ENCODE measurements at places on chromosomes 11 and 22. TPM values are rescaled to one million over a fixed set of nuclear protein-coding genes. Genes with fewer than 3 reads are reported as not detected.
A peak's percentile ranks its signal among the peaks of the same experiment; 100 is the strongest.

MISFA gene
- not detected for total RNA-seq

DNA sequence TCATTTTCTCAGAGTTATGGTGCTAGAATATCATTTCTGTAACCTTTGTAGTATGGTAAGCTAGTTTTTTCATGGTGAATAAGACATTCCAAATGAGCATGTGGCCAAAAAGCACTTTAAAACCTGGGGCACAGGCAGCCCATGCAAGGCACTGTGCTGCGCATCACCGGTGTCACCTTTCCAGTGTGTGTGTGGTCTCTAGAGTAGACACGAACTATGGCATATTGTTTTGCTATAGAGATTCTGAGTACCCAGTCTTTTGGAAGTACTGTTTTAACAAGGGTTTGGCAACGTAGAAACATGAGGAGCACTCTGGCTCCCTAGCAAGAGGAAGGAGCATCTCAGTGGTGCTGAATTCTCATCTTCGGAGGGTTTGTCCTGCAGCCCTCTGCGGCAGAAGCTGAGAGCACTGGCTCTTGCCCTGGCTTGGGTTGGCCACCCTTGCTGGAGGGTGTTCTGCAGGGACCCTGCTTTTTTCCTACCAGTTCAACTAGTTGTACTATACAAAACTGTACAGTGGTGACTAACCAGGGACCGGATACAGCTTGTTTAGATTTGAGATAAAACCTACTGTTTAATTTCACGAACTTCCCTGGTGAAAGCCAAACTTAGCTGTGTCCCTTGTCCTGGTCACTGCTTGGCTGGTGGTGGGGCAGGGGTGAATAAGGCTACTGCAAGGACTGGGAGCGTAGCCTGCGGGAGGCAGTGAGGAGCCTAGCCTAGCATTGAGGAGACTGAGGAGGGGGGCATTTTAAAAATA is 135.7 kb downstream of the ATXN10 start:
- DNase-seq = no peak

DNA sequence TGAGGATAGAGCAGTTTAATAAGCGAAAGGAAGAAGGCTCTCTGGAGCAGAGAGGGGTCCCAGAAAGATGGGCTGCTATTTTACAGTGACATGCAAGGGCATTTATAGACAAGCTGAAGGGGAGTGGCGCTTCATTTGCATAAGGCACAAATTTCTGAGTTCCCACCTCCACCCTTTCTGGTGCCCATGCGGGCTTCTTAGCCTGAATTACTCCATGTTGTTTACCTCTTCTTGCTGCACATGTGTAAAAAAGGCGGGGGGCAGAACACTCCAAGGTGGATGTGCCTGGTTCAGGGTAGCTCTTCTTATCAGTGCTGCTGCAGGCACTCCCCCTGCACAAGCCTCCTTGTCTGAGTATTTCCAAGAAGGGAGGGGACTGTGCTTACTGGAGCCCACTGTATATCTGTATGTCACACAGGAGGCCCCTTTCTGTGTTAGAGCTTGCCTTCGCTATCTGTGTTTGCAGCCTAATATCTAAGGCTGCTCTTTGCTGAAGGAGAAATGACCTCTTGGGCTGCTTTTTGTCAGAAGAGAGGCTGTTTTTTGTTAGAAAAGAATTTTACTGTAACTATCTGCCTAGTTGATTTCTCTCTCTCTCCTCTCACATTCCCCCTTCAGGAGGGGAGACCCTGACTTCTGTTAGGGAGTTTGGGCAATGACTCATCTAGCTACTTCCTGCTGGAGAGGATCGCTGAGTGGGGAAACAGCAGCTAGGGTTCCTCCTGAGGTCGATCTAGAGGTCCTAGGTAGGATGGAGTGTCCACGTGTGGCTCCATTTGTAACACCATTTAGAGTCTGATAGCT is 1057.0 kb upstream of the CNTN5 start:
- DNase-seq = no peak

- no peak for DNase-seq
Observed at GRCh38 chr11:74311352-74311926, at the start of gene P4HA3. Gene P4HA3, minus strand, starts transcription at chr11:74311640. Its CDS starts 29 bp downstream, at chr11:74311611.

SNX32 gene
- not detected for total RNA-seq

FAM227A gene
- total RNA-seq = 0.57 TPM

DNA sequence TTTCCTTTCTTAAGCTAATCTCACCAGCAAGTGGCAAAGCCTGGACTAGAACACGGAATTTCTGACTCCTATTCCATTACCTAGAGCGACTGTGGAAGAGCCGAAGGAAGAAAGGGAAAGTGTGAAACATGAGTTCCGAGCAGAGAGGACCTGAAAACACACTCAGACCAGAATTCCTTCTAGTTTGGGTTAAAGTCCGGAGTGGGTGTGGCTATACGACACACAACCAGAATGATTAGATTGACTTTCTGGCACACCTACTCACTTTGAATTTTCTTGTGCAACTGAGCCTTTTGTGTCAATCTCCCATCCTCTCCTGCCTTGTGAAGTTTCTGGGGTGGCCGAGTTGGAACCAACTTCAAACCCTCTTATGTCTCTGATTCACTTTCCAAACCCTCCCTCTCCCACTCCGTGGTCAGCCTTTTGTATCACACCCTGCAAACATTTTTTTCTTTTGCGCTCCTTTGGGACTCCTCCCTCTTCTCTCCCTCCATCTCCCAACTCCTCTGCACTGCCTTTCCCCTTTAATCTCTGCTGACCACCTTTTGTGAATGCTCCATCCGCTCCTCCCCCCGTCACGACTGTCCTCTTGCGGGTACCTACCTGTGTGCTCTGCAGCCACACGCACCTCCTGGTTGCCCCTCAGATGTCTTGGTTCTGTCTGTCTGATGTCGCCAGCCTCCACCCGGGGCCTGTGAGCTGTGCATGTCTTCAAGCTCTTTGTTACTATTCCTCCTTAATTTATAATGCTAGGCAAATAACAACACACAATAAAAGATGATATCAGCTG is 86.3 kb upstream of the BLID start:
- DNase-seq = no peak

DNA sequence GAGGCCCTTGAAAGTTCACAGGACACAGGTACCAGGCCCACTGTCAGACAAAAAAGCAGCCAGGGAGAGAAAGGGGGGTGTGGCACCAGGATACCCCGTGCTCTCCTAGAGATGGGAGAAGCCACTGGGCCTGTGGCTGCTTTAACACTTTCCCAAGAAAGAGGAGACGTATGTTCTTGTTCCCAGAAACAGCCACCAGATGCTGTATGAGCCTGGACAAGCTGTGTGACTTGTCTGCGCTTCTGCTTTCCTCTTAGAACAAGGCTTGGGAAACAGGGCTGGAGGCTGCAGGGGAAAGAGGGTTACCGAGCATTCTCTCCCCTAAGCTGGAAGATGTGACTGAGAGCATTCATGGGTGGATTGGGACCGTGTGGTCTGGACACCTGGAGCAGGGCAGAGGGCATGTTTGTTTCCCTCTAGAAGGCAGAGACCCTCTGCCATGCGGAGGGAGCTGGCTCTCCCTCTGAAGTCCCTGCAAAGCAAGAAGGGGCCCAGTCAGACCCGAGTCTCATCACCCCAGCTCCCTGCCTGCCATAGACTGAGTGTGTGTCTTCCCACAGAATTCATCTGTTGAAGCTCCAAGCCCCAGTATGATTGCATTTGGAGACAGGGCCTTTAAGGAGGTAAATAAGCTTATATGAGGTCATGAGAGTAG is 74.1 kb downstream of the TRIM29 start:
- DNase-seq = no peak

- DNase-seq = no peak
Observed at GRCh38 chr11:108790501-108791299, 125.8 kb downstream of the DDX10 start.

DNA sequence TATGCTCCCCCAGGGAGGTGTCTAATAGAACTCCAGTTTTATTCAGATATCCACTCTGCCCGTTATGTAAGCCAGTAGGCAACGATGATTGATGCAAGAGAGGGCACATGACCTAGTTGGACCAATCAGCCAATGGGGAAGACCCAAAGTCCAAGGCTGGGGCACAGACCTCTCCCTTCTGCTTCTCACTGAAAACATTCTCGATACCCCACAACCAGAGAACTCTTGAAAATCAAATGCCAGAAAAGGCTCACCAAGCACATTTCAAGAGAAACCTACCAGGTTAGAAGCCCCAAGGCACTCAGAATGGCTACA is 7.4 kb downstream of the HIRA start:
- no peak for DNase-seq

SPDYC gene
- total RNA-seq = not detected

DNA sequence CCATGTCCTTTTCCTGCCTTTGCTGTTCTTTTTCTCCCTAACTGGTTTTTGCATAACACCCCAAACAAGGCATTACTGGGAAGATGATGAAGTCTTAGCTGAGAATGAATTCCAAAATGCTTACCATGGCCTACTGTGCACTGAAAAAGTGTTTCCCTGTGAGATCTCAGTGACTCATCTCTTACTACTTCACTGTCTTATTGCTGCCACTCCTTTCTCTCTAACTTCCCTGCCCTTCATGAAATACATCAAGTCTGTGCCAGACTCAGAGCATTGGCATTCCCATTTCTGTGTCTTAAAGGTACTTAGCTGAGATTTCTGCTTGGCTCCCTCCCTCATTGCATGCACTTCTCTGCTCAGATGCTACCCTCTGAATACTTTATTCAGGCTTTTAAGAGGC is 49.1 kb upstream of the MUC15 start:
- no peak for DNase-seq

DNA sequence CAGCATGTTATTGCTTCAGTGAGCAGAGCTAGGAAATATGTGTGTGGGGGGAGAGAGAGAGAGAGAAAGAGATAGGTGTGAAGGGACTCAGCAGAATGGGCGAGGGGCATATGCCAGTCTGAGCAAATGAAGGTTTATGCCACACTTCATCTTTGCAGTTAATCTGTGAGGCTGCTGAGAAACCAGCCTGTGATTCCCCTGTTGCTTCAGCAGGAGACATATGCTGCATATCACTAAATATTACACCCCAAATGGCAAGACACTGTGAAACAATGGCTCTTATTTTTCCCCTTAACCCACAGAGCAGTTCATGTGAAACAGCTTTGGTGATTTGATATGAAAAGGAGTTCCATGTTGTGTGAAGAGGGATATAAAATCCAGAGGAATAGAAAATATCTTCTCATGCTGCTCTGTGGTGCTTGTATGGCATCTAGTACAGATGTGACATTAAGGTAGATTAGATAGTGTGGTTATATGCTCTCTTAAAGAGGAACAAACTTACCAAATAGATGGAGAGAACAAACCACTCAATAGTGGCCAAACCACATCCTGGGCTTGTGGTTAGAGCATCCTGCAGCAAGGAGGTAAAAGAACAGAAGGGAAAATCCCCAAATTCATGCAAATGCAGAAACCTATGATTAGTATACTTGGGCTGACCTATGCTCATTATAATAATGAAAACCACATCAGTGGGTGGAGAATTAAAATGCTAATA is 864.2 kb downstream of the FAM181B start:
- DNase-seq = peak; percentile 96

PYGM gene
- 2.4 TPM for total RNA-seq

DNA sequence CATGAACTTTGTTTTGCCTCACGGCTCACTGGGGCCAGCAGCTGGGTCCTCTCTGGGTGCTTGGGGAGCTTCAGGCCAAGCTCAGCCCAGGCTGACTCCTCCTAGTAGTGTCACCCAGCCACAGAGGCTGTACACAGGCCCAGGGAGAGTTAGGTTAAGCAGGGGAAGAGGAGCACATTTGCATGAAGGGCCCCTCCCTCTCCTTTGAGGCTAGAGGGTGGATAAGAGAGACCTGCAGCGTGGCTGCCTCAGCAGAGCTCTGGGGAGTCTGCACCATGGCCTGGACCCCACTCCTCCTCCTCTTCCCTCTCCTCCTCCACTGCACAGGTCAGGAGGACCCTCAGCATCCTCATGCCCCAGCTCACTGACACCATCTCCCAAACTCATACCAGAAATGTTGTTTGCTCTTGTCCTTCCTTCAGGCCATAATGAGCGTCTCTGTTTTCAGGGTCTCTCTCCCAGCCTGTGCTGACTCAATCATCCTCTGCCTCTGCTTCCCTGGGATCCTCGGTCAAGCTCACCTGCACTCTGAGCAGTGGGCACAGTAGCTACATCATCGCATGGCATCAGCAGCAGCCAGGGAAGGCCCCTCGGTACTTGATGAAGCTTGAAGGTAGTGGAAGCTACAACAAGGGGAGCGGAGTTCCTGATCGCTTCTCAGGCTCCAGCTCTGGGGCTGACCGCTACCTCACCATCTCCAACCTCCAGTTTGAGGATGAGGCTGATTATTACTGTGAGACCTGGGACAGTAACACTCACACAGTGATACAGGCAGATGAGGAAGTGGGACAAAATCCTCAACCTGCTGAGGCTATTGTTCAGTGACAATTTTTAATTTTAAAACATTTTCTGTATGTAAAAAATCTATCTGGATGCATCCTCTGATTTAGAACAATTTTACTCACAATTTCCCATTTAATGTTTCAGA is 82.4 kb upstream of the VPREB1 start:
- peak; percentile 95 for DNase-seq

- no peak for DNase-seq
Observed at GRCh38 chr11:44657836-44658505, 68.8 kb upstream of the TSPAN18 start.

CNGA4 gene
- 0.97 TPM for total RNA-seq

DNA sequence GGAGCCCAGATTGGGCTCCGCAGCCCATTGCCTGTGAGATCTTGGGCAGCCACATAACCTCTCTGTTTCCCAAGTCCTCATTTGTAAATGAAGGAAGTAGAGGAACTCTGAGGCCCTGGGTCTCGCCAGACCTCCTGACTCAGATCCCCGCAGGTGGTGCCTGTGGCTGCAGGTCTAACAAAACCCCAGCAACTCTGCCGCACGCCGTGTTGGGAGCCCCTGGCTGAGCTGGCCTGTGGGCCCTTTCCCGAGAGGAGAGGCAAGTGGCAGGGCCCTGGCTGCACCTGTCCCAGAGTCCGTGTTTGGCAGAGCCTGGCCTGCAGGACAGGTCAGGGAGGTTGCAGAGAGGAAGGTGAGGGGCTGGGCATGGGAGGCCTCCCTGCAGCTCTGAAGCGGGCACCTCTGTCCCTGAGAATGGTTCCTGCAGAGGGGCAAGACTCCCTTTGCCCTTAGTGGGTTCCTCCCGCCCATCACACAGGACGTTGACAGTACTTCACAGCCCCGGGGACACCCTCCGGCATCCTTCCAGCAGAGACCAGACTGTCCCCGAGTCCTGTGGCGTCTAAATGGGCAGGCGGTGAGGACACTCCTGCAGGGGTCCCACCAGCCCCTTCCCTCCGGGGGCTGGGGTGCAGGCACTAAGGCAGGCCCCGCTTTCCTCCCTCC is 67.7 kb downstream of the ARHGAP8 start:
- no peak for DNase-seq

DNA sequence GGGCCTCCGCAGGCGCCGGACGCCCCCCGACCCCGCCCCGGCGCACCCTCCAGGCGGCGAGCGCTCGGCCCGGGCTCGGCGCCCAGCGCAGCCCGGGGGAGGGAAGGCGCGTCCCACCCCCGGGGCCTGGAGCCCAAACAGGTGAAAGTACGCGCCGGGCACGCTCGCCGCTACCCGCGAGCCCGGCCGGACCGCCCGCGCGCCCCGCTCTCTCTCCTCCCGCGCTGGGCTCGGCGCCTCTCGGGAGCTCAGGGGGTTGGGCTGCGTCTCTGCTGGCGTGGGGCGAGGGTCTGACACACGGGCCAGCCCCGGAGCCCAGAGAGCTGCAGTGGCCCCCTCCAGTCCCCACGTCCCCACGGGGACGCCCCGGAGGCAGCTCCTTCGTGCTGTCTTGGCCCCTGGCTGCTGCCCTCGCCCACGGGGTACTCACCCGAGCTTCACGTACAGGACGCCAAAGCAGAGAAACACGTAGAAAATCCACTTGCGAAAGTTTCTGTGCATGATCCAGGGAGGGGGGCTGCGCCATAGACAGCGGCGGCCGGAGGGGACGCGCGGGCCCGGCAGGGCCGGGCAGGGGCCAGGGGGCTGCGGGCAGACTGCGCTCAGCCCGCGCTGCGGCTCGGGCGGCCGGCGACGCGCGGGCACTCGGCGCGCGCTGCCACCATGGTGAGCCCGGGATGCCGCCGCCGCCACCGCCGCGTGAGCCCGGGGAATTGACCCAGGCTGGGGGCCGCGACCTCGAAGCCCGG is 534 bp downstream of the WNT7B start:
- DNase-seq = no peak
